ENCODE measurements at places on chromosomes 5 and 9. TPM values are rescaled to one million over a fixed set of nuclear protein-coding genes. Genes with fewer than 3 reads are reported as not detected.

PALM2AKAP2 gene
- 3.7 TPM for total RNA-seq

FOXD4 gene
- 0.05 TPM for total RNA-seq

GRCh38 chr5:72883850-72884249, 67.4 kb downstream of the TNPO1 start:
- no peak for DNase-seq

DDX4 gene
- total RNA-seq = not detected

DNA sequence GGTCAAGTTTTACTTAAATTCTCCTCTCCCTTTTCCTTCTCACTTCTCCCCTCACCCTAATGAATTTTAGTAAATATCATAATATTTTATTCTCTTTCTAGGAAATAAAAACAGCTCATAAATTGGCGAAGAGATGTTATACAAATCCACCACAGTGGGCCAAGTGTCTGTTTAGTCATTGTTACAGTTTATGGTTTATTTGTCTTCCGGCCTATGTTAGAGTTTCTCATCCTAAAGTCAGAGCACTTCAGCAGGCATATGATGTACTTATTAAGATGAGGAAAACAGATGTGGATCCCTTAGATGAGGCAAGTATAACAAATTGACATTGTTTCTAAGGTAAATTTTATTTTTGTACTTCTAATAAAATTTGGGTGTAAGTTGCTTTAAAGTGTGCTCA, 48.2 kb downstream of the RPS6 start:
- no peak for DNase-seq

DNA sequence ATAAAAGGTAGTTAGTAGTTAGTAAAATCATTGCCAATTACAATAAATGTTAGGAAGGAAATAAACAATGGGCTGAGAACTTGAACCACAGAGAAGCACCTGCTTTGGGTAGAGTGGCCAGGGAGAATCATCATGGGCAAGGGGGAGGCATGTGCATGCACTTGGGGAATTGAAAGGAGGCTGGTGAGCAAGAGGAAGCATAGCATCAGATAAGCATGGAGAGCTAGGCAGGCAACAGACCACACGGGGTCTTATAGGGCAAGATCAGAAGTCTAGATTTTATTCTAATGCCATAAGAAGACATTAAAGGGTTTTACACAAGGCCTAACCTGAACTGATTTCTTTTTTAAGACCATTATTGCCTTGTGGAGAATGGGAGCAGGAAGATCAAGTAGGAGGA, 93.4 kb downstream of the PIP5K1B start:
- DNase-seq = no peak

GRCh38 chr5:179900711-179901110, 7.0 kb downstream of the TBC1D9B start:
- DNase-seq = no peak

- DNase-seq = peak; percentile 76
Observed at GRCh38 chr5:139651043-139651834, 3.1 kb downstream of the CXXC5 start.

GRCh38 chr5:15538516-15538915, 38.5 kb downstream of the FBXL7 start:
- DNase-seq = no peak

IFNA2 gene
- not detected for total RNA-seq

NME5 gene
- 0.25 TPM for total RNA-seq

DNA sequence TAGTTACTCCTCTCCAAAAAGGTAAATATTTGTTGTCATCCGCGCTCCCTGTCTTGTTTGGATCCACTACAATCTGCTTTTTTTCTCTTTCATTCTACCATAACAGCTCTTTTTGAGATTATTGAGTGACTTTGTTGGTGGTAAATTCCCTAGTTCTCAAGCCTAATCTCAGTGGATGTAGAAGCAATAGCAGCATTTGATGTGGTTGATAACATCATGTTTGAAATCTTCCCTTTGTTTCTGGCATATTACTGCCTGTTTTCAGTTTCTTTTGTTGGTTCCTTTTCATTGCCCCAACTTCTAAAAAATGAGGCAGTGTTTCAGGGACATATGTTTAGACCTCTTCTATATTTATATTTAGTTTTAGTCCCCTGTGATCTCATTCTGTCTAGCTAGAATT, 8.9 kb downstream of the CDC42SE2 start:
- no peak for DNase-seq

GRCh38 chr5:133427121-133427777, 185.1 kb downstream of the FSTL4 start:
- no peak for DNase-seq

RMRP gene
- 18,093 TPM for total RNA-seq

NOXA1 gene
- total RNA-seq = not detected

GRCh38 chr9:110016340-110016739, 191.6 kb downstream of the C9orf152 start:
- peak; percentile 90 for DNase-seq

PCDHB3 gene
- 8.0 TPM for total RNA-seq

TLX3 gene
- total RNA-seq = not detected

GRCh38 chr9:84705128-84705527, 35.6 kb downstream of the NTRK2 start:
- no peak for DNase-seq

GRCh38 chr9:83334320-83334719, 203.9 kb downstream of the FRMD3 start:
- DNase-seq = peak; percentile 78

DNA sequence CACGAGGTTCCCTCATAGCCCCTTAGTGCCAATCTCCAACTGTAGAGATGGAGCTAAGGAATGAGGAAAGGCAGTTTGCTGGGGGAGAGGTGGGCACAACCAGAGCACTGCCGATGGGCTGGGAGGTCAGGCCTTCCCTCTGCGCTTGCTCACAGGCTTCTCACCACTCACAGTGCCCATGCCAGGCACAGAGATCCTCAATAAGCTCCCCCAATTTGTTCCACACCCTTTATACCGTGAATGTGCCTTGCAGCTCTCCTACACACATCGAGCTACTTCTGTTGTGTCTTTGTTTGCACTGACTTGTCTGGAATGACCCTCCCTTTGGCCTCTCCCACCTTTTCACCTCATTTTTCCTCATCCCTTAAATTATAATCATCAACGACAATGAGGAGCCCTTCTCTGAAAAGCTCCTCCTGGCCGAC, 1.6 kb upstream of the HK3 start:
- DNase-seq = no peak

DNA sequence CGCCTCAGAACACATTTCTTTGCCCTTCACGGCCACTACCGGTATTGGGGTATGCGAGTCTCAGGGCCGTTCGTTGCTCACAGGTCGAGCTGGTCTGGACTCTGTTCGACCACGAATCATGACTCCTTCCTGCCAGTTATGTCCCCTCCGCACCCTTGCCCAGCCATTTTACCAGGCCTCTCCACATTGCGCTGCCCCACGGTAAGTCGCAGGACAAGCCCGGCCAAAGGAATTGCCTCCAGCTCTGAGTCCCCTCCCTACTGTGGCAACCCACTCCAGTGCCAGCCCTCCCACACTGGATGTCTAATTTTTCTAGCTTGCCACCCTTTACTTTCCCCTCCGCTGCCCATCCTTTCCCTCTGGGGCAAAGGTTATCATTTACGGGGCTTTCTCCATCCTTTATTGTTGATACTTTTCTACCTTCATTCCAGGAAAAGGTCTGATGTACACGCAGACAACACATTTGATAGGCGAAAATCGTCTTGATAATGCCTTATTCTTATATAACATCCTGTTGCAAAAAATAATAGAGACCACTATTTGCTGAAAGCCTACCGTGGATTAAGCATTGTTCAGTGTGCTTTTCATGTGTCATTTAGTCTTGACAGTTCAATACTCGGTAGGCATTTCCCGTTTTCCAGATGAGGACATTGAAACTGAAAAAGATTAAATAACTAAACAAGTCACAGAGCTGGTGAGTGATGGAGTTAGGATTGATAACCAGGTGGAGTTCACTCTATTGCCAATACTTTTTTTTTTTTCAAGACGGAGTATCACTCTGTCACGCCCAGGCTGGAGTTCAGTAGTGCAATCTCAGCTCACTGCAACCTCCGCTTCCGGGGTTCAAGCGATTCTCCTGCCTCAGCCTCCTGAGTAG, 958 bp upstream of the HSPA5 start:
- DNase-seq = no peak

DNA sequence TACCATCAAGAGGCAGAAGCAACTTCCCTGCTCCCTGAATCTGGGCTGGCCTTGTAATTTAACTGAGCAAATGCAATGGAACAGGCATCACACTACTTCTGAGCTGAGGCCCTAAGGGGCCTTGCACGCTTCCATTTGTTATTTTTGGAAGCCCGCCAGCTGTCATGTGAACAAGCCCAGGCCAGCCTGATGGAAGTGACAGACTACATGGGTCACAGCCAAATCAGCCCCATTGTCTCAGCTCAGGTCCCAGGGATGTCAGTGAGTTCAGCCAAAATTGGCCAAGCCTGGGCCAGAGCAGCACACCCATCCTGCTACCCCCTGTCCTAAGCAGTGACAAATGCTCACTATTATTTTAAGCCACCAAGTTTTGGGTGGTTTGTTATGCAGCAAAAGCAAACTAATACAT, 72.8 kb downstream of the PRRT1B start:
- peak; percentile 46 for DNase-seq

- peak; percentile 58 for DNase-seq
Observed at GRCh38 chr5:57466544-57466943, 16.1 kb downstream of the ACTBL2 start.

GRCh38 chr9:530681-531080, 310.8 kb upstream of the DMRT1 start:
- DNase-seq = peak; percentile 75

DNA sequence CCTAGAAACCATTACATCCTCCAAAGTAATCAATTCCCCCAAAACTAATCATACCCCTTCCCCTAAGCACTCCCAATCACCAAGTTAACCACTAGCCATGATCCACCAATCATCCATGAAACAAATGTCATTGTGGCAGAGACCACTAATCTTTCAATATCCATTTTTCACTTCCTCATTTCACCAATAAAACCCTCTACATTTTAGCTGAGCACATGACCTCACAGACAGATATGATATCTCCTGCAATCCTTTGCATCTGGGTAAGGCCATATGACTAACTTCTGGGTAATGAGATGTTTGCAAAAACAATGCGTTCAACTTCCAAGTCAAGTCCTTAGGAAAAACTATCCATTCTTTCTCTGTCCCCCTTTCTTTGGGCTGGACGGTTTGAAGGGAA, 20.7 kb downstream of the OR2S2 start:
- no peak for DNase-seq

- DNase-seq = no peak
Observed at GRCh38 chr9:74293479-74293878, 203.7 kb upstream of the RORB start.

LVRN gene
- total RNA-seq = not detected

DNA sequence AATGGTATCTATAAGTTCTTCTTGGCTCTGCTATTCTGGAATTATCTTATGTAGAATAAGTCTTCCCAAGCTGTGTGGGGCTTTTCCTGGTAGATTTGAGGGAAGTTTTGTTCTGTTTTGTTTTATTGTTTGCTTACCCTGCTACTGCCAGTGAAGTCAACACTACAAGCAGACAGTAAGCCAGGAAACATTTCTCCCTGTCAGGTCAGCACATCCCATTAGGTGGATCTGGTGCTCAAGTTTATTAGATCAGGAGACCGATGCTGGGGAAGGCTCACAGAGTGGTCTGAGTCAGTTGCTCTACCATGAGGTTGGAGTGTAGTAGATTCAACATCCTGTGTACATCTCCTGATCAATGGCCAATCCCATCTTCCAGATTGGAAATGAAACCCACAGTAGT, 79.1 kb downstream of the ADRB2 start:
- DNase-seq = no peak

DNA sequence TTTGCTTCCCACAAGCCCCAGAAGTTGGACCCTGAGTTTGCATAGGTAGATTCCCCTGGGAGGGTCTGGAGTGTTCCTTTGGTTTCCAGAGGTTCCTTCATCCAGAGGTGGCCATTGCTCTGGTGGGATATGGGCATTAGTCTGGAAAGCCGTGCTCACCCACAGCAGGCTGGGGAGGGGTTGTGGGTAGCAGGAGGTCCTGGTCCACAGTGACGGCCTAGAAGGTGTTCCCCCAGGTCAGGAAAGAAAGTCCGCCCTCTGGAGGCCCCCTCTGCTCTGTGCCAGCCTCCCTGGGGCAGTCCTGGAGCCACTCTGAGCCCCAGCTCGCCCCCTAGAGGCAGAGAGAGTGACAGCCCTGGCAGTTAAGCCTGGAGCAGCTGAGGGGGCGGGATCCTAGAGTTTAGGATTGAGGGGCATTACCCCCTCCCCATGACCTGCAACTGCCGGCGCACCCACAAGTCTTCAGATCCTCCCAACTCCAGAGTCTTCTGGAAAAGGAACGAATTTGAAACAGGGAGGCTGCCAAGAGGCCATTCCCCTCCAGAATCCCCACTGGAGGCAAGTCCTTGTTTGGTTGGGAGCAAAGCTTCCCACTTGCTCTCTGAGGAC, 36.8 kb downstream of the NDST1 start:
- peak; percentile 42 for DNase-seq

Measured in M059J (cell line).